ENCODE measurements at places on chromosomes 13 and 19. TPM values are rescaled to one million over a fixed set of nuclear protein-coding genes. Genes with fewer than 3 reads are reported as not detected.
A peak's percentile ranks its signal among the peaks of the same experiment; 100 is the strongest.

- DNase-seq: no peak
These were observed 695.6 kb downstream of the PCDH9 start for GRCh38 chr13:66534561-66534960.

DNA sequence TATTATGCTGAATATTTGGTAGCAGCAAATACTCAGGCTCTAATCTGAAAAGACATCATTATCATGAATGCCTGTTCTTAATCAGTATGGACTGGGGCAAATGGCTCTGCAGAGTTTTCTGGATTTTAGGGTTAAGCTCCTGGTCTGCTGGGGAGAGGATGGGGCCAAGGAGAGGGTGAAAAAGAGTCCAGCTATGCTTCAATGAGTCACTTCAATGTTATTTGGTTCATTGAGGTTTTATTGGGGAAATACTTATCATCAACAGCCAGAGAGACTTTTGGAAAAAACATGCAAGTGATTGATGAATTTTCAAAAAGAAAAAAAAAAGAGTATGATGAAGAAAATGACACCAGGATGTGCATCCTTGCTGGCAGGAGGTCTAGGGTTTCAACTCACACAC, 278.3 kb downstream of the UQCRFS1 start:
- DNase-seq: no peak

- no peak for DNase-seq
These were observed 84.0 kb downstream of the LACC1 start for GRCh38 chr13:43963726-43964125.

GRCh38 chr13:20425819-20426219, 99.8 kb downstream of the CRYL1 start:
- no peak for DNase-seq

- DNase-seq: no peak
These were observed 1.1 kb downstream of the PAF1 start for GRCh38 chr19:39389631-39390414.

GRCh38 chr19:54558339-54558738, 15.3 kb upstream of the LILRA2 start:
- DNase-seq: no peak

- DNase-seq: no peak
These were observed at the start of gene HNRNPA1L2 for GRCh38 chr13:52642131-52642530. Gene HNRNPA1L2, plus strand, starts transcription at chr13:52642431. Its CDS starts 62 bp downstream, at chr13:52642493.

Gene NALCN
- total RNA-seq: 34.6 TPM

- no peak for DNase-seq
These were observed 32.4 kb downstream of the ACTN4 start for GRCh38 chr19:38679839-38680238.

- DNase-seq: no peak
These were observed 44.3 kb downstream of the BBC3 start for GRCh38 chr19:47186446-47187334.

Gene CLEC11A
- total RNA-seq: 2.4 TPM

- DNase-seq: peak; percentile 64
These were observed 70.5 kb upstream of the ZNF420 start for GRCh38 chr19:37007587-37008220.

DNA sequence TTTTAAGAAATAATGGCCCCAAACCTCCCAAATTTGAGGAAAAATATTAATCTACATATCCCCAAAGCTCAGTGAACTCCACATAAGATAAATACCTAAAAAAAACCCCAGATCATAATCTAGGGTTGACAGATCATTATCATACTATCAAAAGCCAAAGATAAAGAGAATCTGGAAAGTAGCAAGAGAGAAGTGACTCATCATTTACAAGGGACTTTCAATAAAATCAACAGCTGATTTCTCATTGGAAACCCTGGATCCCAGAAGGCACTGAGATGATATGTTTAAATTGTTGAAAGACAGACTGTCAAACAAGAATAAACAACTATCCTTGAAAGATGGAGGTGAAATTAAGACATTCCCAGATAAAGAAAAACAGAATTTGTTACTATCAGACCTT, 199.3 kb downstream of the KCNRG start:
- no peak for DNase-seq

- DNase-seq: no peak
These were observed 14.9 kb downstream of the ZIC5 start for GRCh38 chr13:99956473-99957349.

GRCh38 chr13:40756042-40756441, 14.9 kb downstream of the MRPS31 start:
- DNase-seq: no peak

Gene ZNF844
- total RNA-seq: 13.5 TPM

Gene RAB3A
- 42.0 TPM for total RNA-seq

Gene RNF113B
- not detected for total RNA-seq

GRCh38 chr19:50519006-50519575, 5.4 kb upstream of the ASPDH start:
- no peak for DNase-seq

DNA sequence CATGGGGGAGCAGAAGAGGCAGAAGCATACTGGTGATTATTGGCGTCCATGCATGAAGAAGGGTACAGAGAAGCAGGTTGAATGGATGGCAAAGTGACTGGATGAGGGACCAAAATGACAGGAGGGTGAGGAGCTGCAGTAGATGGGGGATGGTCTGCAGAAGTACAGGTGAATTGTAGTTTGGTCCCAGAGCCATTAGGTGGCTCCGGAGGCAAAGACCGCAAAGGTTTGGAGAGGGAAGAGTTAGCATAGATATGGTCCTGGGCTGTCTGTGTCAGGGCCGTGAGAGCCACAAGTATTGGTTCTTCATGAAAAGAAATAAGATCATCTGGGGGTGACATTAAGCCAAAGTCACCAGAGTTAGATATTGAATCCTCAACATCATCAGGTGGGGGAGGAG, 59.0 kb upstream of the ZNF726 start:
- no peak for DNase-seq

- DNase-seq: no peak
These were observed 5.3 kb downstream of the SLC25A15 start for GRCh38 chr13:40794414-40795368.

DNA sequence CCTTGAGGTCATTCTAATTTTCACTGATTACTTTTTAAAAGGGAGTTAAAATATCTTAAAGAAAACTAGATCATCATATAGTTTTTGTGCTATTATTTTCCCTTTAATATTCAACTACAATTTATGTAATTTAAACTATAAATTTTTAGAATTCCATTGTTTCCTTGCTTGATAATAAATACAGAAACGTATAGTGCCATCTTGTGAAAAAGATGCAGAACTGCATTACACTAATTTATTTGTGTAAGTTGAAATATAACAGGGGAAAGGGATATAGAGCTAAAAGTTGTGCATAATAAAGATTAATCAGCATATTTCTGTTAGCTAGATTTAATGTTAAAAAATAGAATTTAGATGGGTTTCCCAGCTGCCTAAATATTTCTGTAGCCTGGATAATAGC, 61.5 kb upstream of the TDRD3 start:
- DNase-seq: no peak

Gene PALM
- total RNA-seq: 87.2 TPM

DNA sequence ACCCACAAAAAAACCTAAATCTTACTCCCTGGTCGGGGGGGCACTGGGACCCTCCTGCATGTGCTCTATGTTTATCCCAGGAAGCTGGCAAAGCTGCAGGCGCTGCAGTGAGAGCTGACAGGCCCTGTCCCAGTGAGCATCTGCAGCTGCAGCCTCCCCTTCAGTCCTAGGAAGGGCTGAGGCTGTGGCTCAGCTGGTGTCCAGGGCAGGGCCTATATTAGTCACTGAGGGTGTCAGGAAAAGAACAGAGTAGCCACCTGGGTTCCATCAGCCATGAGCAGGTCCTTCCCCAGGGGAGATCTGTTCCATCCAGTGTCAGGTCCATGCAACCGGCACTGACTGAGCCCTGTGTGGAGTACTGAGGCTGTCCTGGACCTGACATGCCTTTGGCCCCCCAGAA, 120.5 kb downstream of the TNFRSF19 start:
- DNase-seq: no peak

Gene DNAJC15
- 26.1 TPM for total RNA-seq

- DNase-seq: no peak
These were observed 6.7 kb downstream of the SHFL start for GRCh38 chr19:10092648-10093294.

GRCh38 chr13:74003374-74003773, 130.8 kb downstream of the KLF12 start:
- no peak for DNase-seq

DNA sequence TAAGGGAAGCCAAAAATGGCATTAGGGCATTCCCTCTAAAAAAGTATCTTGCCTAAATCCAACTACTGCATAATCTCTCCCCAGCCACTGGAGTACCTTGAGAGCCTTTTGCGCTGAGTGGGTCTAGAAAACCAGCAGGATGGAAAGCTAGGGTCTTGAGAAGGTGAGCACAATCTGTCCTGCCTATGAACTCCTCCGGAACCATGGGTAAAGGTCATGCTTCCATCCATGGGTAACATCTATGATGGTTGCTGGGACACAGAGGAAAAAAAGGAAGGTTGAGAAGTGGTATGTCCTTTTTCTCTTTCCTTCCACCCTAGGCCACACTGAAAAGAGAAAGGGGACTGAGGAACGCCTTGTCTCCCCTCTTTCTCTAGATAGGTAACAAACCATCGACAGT, 52.4 kb downstream of the ZNF676 start:
- no peak for DNase-seq

Gene RINL
- 5.3 TPM for total RNA-seq

GRCh38 chr19:2365201-2365970, 5.3 kb downstream of the TMPRSS9 start:
- no peak for DNase-seq

- no peak for DNase-seq
These were observed 13.2 kb downstream of the JAK3 start for GRCh38 chr19:17834350-17835181.

GRCh38 chr13:80695841-80696240, 354.9 kb upstream of the SPRY2 start:
- DNase-seq: no peak

DNA sequence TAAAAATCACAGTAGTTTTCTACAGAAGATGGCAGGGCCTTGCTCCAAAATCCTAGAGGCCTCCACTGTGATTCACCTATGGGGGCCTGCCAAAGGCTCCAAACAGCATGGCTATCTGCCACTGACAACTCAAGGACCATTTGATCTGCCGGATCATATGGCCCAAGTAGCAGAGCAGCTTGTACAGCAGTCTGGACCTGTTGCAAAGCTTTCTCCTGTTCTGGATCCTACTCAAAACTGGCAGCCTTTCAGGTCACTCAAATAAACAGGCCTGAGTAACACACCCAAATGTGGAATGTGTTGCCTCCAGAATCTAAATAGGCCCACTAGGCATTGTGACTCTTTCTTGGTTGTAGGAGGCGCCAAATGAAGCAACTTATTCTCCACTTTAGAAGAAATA, 1049.3 kb downstream of the PCDH9 start:
- DNase-seq: no peak

GRCh38 chr19:41531438-41532311, 44.3 kb upstream of the CEACAM21 start:
- DNase-seq: peak; percentile 32

DNA sequence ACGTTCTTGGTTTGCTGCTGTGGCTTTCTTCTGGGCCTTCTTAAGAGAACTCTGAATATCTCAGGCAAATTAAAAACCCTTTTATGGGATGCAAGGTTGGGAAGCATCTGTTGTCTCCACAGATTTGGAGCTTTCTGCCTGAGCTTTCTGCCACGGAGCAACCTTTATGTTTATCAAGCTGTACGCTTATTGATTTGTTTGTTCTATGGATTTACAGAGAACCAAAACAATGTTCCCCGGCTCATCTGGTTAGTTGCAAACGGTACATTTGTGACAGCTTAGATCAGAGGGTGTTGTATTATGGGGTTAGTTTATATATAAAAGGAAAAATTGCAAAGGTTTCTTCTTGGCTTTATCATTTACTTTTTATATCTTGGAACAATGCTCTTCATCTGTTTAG, 479.6 kb downstream of the DIAPH3 start:
- no peak for DNase-seq

DNA sequence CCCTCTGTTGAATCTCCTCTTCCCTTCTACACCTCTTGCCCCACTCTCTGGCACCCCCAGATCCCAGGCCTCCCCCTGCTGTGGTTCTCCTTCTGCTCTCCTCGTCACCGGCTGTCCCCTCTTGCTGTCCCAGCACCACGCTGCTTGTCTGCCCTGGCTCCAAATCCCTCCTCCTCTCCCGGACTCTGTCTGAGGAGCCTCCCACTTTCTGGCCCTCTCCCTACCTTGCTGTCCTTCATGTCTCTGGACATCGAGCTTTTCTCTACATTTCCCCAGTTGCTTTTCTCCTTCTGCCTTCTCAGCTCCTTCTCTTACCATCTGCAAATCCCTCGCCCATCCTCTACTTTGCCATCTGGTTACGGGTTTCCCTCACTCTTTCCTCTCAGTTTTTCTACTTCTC, 1.2 kb downstream of the ZNF347 start:
- no peak for DNase-seq

DNA sequence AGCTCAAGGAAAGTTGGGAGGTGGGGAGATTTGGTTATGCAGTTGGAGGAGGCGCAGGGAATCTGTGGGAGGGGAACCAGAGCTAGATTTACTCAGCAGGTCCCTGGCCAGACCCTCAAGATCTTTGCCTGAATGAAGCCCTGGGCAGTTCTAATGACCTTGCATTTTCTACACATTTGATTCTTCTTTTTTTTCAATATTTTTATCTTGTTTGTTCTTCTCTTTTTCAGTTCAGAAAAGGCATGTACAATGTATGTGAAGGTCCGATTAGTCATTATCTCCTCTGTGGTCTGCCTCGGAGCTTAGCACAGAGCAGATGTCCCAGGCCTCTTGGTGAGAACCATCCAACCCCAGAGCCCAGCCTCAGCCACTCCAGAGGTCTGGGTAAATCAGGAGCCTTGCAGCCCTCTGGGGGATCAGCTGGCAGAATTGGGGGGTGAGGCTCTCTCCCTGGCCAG, 24.2 kb downstream of the SERP2 start:
- no peak for DNase-seq

- DNase-seq: no peak
These were observed 43.7 kb downstream of the ALOX5AP start for GRCh38 chr13:30779016-30779415.

Gene DIAPH3
- 5.3 TPM for total RNA-seq

- no peak for DNase-seq
These were observed 106.4 kb downstream of the ATP8A2 start for GRCh38 chr13:25478186-25478585.

GRCh38 chr19:32255536-32256295, 89.7 kb upstream of the ZNF507 start:
- DNase-seq: no peak

Gene CCL25
- 1.2 TPM for total RNA-seq

- no peak for DNase-seq
These were observed at the start of gene LYPD3 for GRCh38 chr19:43465468-43466120. Gene LYPD3, minus strand, starts transcription at chr19:43465608. Its CDS starts 37 bp downstream, at chr19:43465571.

GRCh38 chr13:22765547-22765946, 415.2 kb upstream of the SGCG start:
- no peak for DNase-seq

DNA sequence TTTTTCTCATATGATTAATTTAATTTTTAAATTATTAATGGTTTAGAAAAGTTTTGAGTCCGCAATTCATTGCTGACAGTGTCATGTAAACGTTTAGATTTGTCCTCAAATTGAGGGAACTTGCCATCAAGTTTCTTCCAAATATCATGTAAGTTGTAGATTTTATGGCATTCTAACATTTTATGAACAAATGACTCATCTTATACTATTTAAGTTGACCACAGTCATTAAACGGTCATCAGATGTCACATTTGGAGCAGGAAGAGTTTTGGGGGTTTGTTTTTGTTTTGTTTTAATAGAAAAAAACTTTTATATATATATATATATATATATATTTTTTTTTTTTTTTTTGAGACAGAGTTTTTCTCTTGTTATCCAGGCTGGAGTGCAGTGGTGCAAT, 4.3 kb downstream of the ZNF114 start:
- no peak for DNase-seq

GRCh38 chr13:50744116-50744660, 99.3 kb downstream of the DLEU7 start:
- DNase-seq: no peak

Gene IGFLR1
- 2.9 TPM for total RNA-seq

Gene IGFL2
- 0.82 TPM for total RNA-seq
